ENCODE measurements at places on chromosomes 6 and 20.

- no peak for DNase-seq
Measured at GRCh38 chr20:53343448-53343847, 250.2 kb downstream of the ZNF217 start.

DNA sequence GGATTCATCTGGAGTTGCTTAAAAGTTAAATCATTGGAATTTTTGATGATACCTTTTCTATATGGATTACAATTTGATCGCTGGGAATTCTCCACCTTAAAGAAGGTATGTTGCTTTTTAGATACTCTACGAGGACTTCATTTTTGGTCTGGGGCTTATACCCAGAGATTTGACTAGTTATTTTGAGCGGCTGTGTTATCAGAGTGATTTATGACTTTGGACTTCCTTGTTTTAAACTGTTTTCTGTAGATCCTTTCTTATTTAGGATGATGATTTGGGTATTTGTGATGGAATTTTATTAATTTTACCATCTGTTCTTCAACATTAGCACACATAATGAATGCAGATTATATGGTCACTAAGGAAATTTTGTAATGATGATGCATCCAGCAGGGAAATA, 75.2 kb downstream of the SOX4 start:
- no peak for DNase-seq

DNA sequence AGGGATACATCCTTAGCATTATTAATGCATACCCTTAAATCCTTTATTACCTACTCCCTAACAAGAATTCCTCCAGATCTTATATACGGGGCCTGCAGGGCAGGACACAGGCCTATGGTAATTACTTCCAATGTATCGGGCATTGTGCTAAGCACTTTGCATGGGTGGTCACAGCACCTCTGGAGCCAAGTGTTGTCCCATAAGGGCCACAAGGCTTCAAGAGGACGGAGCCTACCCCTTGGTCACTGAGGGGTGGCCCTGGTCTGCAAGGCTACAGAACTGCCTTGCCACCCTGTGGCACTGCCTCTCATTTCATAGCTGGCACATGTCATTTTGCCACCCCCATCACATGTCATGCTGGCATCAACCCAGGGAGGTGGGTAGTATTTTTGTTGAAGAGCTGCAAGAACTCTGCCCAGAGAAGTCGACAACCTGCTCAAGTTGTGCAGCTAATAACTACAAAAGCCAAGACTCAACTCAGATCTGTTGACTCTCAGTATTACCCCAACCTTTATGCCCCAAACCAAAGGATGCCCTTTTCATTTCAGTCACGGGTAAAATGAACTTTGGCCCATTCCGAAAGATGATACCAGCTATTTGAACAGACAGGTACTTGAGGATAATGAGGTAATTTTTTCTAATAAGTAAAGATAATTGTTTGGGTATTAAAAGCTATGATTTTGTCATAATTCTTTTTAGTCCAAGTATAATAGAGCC, 144.1 kb upstream of the AKAP12 start:
- no peak for DNase-seq

- no peak for DNase-seq
Measured at GRCh38 chr6:33929575-33930288, 125.9 kb upstream of the MLN start.

DNA sequence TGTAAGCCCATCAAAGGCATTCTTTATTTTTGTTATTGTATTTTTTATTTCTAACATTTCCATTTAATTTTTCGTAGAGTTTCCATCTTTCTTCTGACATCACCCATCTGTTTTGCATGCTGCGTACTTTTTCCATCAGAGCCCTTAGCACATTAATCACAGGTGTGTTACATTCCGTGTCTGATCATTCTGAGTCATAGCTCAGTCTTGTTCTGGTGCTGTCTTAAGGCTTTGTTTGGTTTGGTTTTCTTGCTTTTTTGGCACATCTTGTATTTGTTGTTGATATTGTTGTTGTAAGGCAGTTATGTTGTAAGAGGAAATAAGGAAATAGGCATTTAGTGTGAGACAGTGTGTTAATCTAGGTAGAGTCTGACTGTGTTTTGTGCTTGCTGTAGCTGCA, 214.6 kb upstream of the CDH4 start:
- no peak for DNase-seq

DNA sequence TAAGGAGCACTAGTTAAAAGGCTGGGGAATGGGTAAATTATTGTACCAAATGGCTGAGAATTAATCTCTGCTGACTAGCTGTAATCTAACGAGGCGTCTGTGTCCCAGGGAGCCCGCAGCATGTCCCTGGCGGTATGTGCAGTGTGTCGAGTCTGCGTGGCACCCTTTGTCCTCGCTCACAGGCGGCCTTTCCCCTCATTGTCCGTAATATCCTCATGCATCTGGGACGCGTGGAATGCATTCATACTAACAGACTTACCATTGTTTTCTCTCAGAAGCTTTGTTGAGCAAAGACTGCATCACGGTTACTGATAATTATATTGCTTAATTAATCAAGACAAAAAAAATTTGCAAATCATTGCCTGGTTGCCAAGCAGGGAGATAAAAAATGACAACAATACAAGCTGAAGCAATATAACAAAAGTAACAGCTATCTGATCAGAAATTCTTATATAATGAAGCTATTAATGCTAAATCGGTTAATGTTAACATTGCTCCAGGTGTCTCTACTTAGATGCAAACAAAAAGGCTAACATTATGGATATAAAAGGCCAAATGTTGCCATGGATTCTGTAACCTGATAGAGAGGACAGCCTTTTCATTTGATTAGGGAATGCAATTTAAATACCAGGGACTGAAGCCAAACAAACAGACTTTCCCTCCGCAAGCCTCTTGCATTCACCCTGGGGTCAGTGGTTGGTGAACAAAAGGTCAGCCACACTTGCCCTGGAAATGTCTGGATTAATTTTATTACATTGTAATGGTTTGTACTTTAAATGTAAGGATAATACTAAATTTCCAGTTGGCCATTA, 124.8 kb downstream of the INSM1 start:
- peak; percentile 69 for DNase-seq

DNA sequence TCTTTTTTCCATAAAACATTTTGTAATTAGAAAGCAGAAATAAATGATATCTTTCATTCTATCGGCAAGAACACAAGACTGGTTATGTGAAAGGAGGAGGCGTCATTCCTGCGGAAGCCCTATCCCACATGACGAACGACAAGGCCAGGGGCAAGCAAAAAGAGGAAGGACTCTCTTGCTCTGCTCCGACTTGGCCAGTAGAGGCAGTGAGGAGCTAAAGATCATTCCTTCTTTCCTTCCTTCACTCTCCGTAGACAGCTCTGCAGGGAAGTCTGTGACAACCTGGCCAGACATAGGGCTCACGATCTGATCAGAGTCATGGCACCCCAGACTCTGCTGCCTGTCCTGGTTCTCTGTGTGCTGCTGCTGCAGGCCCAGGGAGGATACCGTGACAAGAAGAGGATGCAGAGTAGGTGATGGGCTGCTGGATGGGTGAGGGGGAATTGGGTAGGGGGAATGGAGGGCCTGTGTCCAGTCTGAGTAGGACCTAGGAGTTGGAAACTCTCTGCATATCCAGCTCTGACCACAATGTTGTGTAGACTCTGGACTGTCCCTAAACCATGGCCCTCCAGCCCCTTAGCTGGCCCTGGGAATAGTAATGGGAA, at the start of gene WFDC10A:
WFDC10A (plus strand) TSS at position 244 of the 605 bp plus-strand sequence; CDS start at position 319, 75 bp downstream.
- no peak for DNase-seq

GRCh38 chr20:57420571-57421252, 29.5 kb downstream of the RBM38 start:
- DNase-seq: no peak

GRCh38 chr6:14721103-14721758, 524.6 kb upstream of the JARID2 start:
- no peak for DNase-seq

DNA sequence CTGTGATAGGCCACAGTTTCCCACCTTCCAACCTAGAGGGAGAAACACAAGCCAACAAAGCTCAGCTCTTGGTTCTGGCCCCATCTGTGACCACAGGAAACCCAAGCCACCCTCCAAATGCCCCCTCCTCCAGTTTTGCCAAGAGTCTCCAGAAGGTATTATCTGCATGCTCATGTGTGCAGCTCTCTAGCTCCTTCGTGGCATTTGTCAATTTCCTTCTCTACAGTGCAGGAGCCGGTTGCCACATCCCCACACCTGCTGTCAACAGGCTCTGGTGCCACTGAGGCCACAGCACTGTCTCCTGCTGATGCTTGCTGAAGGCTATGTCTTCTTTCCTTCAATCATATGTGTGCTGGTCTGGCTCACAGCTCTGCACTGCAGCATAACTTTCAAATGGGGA, 177.2 kb downstream of the CLIC5 start:
- DNase-seq: no peak

DNA sequence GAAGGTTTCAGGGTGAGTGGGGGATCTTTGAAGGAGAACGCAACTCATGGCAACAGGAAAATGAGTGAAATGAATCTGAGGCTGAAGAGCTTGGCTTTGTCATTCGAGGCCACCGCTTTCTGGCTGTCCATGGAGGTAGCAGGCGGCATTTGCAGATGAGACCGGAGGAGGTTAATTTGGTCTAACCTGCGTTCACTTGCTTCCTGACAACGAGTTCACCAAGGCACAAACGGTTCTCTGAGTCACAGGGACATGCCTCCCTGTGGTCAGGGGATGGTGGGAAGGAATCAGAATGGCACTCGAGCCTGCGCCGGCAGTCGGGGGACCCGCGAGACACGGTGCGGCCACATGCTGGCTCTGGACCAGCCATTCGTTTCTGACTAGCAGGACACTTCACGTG, 75.0 kb downstream of the IRF4 start:
- no peak for DNase-seq

DNA sequence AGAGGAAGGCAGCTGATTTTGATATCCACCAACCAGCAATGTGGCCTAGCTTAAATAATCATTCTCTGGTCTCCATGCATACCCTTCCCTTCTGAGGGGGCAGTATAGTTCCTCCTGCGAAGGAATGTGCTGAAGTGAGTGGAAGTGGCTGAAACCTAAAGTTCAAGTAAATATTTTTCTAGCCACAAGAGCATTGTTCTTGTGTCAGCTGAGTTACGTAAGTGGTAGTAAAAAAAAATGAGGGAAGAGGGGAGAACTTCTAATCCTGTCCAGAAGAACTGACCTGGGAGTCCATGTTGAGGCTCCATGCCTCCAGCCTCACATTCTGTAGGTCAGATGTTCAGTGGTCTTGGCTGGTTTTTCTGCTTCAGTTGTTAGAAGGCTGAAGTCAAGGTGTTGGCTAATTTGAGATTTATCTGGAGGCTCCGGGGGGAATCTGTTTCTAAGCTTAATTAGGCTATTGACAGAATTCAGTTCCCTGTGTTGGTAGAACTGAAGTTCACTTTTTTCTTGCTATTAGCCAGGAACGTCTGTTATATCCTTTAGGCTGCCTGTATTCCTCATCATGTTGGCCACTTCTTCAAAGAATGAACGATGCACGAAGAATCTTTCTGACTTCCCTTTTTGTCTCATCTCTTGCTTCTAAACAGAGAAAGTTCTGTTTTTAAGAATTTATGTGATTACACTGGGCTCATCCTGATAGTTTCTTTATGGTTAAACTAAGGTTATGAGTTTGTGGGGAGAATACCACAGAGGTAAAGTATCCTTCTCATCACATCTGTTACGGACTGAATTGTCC, 207.1 kb upstream of the PRSS16 start:
- DNase-seq: no peak

DNA sequence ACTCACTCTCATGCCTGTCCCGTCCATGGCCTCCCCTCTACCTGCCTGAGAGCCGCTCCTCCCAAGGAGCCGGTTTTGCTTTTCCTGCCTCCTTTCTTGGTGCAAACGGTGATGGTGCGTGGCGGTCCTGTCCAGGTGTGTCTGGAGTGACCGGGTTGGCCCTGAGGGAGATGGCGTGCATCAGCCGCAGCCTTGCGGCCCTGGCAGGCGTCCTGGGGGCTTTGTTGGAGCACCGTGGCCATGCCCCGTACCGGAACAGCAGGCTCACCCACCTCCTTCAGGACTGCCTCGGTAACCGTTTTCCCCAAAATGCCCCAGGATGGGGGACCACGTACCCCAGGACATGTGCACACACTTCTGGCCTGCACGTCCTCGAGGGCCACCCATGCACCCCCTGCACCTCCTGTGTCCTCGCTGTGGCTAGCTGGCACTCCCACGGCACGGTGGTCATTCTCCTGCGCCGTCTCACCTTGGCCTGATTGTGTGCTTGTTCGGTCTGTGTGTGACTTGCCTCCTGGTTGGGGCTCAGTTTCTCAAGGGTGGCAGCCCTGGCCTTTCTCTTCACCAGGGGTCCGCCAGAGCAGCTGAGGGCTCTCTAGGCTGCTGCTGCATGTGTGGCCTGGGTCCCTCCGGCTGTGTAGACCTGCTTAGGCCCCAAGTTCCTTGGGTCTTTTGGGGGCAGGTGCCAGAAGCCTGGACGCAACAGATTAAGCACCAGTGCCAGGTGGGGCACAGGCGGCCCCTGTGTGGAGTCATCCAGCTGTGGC, 36.4 kb downstream of the FRMD1 start:
- DNase-seq: no peak

DNA sequence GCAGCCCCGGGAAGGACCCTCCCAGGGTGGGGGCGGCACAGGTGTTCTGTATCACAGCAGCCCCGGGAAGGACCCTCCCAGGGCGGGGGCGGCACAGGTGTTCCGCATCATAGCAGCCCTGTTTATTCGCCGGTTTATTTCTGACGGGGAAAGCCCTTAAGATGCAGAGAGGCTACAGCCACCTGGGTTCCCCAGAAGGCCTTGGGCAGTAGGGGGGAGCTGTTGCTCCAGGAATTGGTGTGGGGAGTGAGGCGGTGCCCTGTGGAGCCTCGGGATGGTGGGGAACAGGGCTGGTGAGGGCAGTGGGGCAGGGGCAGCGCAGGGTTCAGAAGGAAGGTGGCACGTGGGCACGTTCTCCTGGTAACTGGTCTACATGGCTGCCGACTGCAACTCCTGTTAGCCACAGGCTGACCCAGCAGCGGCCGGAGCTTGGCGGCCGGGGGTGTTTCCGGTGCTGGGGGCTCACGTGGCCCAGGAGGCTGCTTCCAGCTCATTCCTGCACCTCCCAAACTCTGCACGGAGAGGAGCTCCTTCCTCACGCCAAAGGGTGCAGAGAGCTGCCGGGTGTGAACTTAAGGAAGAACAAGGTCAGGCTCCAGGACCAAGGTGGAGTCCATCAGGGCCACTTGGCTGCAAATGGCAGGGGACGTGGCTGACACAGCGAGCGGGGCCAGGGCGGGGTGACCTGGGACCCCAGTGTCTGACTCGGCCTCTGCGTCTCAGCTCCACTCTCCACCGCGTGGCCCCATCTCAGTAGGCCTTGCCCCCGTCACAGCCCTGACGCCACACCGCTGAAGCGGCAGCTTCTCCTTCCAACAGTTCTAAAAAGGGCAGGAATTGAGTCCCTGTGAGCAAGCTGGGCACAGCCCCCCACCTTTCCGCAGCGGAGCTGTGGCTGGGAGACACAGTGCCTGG, 13.2 kb downstream of the SLCO4A1 start:
- no peak for DNase-seq

GRCh38 chr6:81465859-81466258, 286.6 kb downstream of the TENT5A start:
- DNase-seq: no peak

DNA sequence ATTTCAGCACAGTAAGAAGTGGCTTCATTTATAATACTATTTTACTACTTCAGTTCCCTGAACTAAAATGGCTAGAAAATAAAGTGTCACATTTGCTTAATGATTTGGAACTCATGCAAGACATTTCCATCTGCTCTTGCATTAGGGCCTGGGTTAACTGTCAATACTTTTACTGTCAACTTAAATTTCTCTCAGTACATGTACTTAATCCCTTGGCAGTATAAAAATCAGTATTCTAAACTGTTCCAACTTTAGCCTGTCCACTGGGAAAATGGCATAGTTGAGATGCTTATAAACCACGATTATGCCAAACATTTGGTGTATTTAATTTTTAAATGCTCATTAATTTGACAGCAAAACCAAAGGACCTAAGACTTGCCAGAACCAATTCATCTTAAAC, 154.5 kb downstream of the ASCC3 start:
- no peak for DNase-seq

- no peak for DNase-seq
Measured at GRCh38 chr6:70171236-70171635, 131.6 kb downstream of the COL9A1 start.
